ENCODE measurements at places on chromosomes 4 and X. TPM values are rescaled to one million over a fixed set of nuclear protein-coding genes. Genes with fewer than 3 reads are reported as not detected.

TRAPPC11 gene
- total RNA-seq = 35.6 TPM

ADH1C gene
- total RNA-seq = not detected

CCNB3 gene
- 0.50 TPM for total RNA-seq

TRPC3 gene
- not detected for total RNA-seq

GPRASP1 gene
- 42.8 TPM for total RNA-seq

TMEM154 gene
- total RNA-seq = 36.9 TPM

All from naive thymus-derived CD4-positive, alpha-beta T cell (primary cell).